Fibroblast of skin of left biceps (primary cell): ENCODE measurements at places on chromosomes 7 and 10.

GRCh38 chr10:103856797-103857170 is 1.4 kb upstream of the SH3PXD2A start:
- DNase-seq = no peak

DNA sequence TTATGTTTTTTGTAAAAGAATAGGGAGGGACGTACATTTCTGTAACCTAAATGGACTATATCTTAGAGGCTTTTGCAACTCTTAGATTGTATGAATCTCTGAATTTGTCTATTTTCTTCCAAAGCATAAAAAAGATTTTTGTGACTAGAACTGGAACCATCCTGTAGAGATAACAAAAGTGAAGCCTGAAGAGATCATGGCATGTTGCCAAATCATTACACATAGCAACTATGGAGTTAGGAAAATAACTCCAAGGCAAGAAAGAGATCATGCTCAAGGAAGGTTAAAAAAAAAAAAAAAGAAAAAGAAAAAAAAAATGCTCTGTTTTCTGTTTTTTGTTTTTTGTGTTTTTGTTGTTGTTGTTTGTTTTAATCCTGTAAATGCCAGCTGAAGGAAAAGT is 567.7 kb upstream of the ZWINT start:
- no peak for DNase-seq

DNA sequence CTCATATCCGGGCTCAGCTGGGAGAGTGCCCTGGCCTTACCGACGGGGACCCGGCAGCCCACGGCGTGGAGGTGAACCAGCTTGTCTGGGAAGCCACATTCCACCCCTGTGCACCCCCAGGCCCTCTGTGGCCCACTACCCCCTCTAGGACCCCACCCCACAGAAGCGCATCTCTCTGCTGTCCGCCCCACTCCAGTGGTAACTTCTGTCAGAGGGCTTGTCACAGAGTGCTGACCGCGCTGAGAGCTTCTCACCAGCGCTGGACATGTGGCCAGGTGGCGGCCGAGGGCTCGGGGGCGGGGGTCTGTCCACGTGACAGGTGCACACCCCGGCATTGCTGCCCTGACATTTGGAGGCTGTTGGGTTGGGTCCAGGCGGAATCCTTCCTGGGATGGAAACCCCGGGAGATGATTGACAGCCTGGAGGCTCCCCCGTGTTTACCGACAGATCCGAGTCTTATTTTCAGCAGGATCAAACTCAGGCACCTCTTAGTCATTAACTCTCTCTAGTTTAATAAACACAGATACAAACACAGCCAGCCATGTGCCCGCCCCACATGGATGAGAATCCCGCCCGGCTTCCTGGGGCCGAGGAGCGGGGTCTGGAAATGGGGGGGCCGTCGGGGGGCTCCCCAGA is 5.1 kb downstream of the ELFN1 start:
- no peak for DNase-seq

DNA sequence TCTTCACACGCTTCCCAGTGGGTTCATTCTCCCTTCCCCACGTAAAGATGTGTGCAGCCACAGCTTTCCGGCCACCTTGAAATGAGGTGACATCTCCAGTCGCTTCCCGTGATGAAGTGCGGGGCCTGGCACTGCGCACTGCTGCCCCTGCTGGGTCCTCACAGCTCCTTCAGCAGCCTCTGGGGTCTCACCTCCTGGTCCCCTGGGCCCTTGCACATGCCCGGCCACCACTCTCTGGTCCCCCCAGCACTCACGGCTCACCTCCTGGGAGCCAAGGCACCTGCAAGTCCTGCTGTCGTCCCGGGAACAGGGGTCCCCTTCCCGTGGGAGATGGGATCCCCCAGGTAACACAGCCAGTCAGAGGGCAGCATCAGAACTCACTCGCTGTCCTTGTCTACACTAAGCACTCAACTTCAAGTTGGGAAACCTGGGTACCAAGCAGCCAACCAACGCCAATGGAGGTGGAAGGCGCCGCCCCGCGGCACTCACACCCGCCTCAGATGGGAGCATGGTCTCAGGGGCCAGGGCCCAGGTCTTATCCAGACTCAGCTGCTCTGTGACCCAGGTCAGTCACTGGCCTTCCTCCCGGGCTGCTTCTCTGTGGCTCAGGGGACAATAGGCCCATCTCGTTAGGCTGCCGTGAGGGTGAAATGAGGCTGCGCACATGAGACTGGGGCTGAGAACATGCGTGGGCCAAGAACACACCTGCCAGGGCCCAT is 176.2 kb downstream of the PTPRN2 start:
- DNase-seq = no peak

GRCh38 chr7:55951637-55952351 is at the start of gene MRPS17:
Gene MRPS17, plus strand, starts transcription at chr7:55951877. Its CDS starts 1,319 bp downstream, at chr7:55953196.
- DNase-seq = peak; percentile 36

DNA sequence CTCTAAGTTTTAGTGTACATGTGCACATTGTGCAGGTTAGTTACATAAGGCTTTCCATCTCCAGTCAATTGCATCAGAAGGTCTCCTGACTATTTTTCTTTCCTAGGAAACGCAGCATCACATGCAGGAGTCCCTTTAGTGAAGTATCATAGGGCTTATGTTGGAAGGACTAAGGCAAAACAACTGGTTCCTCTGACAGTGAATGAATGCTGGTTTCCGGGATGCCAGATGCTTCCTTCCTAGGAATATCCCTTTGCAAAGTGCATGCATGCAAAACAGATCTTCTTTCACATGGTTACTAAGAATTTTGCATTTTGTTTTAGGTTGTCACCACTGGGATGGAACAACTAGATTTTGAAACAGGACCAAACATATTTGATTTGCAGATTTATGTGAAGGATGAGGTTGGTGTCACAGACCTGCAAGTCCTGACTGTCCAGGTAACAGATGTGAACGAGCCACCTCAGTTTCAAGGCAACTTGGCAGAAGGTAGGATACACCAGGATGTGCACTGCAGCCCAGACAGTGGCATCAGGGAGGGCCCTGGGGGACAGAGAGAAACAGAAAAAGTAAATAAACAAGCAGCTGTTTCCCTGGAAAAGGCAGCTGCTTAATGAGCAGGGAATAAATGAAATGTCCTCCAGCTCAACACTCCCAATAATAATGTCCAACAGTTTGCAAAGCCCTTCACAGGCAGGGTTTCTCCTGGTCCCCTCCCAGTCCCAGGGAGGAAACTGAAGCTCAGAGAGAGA is 17.8 kb downstream of the CDHR3 start:
- no peak for DNase-seq

- DNase-seq = no peak
These were observed 354.4 kb upstream of the BMPER start for GRCh38 chr7:33550979-33551378.

GRCh38 chr7:42181566-42181965 is 55.4 kb downstream of the GLI3 start:
- no peak for DNase-seq
